ENCODE measurements at places on chromosomes 2 and 18.

DNA sequence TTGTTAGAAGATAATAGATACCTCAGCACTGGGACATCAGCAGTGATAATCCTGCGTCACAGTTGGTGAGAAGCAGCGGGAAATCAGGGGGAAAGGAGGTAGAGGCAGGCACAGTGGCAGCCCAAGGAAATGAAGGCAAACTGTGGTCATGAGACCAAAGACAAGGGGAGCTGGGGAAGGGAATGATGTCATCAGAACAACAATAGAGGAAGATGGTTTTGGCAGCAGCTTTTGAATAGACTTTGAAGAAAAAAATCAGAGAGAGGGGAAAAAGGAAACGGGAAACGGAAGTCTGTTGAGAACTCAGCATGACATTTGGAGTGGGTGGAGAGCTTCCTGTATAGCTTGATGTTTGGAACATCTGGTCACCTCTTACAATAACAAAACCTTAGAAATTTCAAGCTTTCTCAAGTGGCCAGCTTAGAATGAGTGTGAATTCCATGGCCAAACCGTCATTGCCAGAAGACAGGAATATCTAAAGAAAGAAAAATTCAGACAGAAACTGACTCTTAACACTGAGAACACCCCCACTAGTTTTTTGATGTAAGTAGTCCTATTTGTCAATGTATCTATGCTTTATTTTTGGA lies 18.4 kb upstream of the YES1 start:
- no peak for DNase-seq

- no peak for DNase-seq
Measured at GRCh38 chr2:10891848-10892247, 19.9 kb upstream of the KCNF1 start.

- no peak for DNase-seq
Measured at GRCh38 chr2:151907286-151908203, 79.3 kb upstream of the ARL5A start.

DNA sequence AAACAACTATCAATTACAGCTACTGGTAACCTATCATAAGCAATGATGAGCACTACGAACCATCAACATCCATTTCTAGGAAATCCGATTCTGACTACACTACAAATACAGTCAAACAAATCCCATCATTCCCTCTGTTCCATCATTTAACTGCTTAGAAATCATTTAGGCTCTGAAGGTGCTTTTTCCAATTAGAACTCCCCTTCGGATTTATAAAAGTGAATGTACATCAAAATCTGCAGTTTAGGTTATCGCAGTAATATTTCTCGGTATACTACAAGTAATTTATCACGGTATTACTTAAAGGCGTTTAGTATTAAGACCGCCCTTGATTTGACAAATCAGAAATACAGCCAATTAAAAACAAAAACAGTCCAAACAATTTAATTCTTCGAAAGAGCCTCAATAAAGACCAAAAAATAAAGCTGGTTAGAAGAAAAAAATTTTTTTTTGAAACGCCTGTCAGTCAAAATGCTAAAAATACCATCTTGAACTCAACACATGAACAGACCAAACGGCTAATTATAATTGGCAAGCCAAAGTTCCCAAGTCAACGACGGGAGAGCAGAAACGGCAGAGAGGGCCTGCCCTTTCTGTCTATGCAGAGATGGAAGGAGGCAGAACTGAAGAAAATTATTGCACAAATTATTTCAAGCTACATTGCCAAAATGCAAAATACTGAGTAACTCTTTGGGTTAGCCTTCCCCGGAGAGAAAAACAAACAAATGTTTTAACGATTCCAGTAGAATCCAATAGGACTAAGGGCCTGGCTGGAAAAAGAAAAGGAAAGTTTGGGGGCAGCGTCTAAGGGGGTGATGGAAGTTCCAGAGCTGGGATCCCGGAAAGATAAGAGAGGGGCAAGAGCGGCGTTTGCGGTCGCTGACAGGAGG lies 1.2 kb downstream of the VPS54 start:
- no peak for DNase-seq

DNA sequence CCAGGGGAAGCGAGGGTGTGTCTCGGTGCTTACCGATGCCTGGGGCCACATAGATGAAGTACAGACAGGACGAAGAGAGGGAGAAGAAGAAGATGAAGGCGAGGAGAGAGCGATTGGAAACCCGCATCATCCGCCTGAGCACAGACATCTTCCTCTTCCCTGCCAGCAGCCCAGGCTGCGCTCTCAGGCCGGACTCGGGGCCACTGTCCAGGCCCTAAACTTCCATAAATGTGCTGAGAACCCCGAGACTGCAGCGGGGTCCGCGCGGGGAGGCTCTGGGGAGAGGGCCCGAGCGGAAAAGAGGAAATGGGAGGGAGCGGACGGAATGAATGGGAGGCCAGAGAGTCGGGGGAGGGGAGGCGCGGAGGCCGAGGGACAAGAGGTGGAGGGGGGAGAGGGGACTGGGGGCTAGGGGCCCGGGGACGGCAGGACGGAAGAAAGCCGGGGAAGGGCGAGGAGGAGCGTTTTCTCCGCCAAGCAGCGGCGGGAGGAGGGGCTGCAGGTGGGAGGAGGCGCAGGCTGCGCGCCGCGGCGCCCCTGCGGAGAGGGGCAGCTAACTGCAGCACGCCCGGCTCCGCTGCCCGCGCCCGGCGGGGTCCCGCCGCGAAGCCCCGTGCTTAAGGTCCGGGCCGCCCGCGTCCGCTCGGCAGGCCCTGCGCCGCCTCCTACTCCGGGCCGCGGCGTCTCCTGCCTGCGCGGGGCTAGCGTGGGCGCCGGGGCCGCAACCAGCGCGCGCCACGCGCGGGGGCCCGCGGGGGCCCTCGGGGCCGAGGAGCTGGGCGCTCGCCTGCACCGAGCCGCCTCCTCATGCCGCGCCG lies at the start of gene B4GALT6:
TSS of gene B4GALT6 (minus strand) at position 303 of the 818 bp plus-strand sequence. CDS start at position 148, 155 bp downstream.
- no peak for DNase-seq

GRCh38 chr2:118403658-118404451 lies 315.6 kb downstream of the INSIG2 start:
- no peak for DNase-seq

GRCh38 chr18:59631583-59632181 lies 65.5 kb downstream of the CCBE1 start:
- no peak for DNase-seq

GRCh38 chr2:26052740-26053139 lies 18.9 kb downstream of the RAB10 start:
- DNase-seq: no peak

- DNase-seq: no peak
Measured at GRCh38 chr2:70214953-70215549, 24.2 kb upstream of the C2orf42 start.

GRCh38 chr2:220002699-220003098 lies 375.3 kb downstream of the SLC4A3 start:
- DNase-seq: no peak

DNA sequence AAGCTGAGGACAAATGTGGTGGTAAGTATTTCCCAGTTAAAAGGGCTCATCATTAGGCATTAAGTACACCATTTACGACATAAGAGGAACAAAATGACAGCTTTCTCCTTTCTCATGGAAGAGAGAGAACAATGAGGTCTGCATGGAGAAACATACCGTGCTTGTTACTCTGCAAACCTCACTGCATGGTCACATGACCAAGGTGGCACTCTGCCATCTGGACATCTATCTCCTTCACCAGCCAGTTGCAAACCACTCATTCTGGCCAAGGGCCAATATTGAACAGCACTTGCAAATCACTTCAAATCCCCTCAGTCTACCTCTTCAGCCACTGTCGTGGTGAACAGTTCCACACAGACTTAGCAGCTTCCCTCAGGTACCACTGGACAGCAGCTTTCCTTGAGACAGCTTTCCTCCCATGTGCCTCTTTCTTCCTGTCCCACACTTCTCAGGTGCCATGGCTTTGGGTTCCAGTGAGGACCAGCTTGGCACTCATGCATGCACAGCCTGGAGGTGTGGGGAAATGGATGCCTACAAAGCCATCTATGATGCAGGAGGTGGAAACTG lies 29.5 kb upstream of the DPP4 start:
- no peak for DNase-seq

DNA sequence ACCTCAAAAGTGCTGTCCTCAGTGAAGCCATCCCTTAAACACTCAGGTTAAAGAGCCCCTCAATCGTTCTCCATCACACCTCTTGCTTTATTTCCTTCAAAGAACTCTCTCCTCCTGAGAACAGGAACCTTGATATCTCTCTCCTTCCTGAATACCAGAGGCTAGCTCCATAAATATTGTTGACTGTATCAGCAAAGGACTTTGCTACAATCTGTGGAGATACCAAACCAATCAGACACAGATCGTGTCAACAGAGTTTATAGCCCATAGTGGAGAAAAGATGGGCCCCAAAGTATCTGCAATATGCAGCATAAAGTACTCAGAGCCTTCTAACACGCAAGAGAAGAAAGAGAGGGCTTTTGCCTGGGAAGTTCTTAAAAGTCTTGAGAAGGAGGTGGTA lies 36.4 kb downstream of the PLEKHM3 start:
- no peak for DNase-seq

DNA sequence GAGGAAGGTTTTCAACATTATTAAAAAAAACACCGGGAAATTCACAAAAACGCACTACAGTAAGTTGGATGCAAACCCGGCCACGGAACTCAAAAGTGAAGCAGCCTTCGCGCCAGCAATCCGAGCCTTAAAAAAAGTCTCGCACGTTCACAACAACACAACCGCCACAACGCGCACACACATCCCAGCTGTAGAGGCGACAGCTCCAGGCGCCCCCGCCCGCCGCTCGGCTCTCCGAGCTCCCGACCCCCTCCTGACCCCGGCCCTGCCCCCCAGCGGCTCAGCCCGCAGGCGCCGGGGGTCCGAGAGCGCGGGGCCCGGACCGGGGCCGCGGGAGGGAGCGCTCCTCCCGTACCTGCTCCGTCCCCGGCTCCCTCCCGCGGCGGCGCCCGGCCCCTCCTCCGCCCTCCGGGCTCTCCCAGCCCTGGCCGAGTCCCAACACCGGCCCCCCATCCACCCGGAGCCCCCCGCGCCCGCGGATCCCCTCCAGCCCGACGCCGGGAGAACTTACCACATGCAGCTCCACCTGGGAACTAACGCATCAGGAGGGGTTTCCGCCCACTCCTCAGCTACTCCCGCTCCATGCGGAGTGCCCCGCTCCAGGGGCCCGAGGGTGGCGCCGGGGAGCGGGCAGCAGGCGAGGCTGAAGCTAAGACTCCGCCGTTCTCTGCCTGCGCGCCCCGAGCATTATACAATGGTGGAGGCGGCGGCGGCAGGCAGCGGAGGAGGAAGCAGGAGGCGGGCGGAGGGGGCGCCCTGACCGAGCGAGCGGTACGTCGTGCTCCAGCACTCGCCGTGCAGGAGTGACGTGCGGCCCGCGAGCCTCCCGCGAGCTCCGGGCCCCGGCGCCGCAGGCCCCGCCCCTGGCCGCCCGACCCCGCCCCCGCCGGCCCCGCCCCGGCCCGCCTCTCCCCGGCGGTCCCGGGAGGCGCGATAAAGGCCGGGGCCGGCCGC lies at the start of gene SERTAD2:
TSS of gene SERTAD2 (minus strand) at position 805 of the 954 bp plus-strand sequence. CDS start 17,042 bp downstream, outside the sequence.
- peak; percentile 78 for DNase-seq

DNA sequence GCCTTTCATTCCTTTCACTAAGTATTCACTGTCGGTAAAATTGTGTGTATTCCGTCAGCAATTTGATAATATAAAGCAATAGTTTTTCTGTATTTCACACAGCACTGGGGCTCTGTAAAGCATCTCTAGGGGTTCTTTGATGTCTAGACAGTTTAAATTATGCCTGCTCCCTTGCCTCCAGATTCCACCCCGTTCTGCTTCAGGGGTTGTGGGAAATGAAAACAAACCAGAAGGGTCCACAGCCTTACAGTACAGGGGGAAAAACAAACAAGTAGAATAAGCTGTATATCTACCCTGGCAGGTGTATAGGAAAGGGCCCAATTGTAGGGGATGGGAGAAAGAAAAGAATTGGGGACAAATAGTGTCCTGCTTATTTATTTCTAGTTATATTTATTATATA lies 63.1 kb downstream of the ASXL3 start:
- DNase-seq: no peak

DNA sequence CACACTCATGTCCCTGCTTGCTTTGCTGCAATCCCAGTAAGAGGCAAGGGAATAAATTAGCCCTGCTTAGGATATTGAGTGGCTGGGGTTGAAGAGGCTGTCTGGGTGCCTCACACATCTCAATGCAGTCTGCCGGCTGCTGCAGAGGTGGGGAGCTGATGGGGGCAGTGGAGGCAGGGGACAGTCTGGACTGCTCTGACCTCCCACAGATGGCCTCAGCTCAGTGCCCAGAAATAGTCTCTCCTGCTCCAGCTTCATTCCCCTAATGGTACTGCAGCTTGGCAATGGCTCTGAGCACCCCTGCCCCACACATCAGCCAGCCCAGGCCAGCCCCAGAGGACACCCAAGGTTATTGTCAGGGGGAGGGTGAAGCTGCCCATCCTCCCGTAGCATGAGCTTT lies 21.5 kb upstream of the TNS1 start:
- no peak for DNase-seq

DNA sequence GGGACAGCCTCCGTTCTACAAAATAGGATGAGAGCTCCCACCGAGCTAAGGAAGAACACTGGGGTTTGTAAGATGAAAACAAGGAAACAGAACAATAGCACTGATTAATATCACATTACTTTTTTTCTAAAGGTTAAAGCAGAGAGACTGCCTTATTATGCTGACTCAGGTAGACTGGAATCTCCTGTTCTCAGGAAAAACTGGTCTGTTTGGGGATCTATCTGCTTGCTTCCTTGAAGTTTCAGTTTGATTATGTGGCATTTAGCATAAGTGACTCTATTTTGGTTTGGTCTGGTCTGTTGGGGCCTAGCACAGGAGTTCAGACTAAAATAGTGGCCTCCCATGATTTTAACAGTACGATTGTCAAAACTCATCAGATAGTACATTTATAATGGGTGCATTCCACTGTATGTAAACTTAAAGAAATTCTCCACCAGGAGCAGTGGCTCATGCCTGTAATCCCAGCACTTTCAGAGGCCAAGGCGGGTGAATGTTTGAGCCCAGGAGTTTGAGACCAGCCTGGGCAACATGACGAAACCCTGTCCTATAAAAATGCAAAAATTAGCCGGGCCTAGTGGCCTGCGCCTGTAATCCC lies 64.1 kb upstream of the NDUFV2 start:
- DNase-seq: no peak

GRCh38 chr2:109125593-109126500 lies 3.2 kb upstream of the SH3RF3 start:
- DNase-seq: no peak

DNA sequence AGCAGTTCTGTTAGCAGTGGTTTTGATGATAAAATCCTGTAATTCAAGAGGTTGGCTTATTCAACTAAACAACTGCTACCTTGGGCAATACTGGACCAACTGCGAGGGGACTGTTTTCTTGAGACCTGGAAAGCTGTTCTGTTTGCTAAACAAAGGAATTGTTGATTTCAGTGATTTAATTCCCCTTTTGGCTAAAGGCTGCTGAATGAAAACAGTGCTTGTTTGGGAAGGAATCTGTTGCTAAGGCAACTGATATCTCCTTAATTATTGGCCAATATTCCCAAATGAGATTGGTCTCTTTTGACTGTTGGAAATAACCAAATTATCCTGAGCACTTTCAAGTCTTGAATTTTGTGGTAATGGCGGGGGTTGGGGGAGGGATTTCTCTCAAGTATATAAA lies 136.8 kb downstream of the CAMKMT start:
- no peak for DNase-seq

- DNase-seq: no peak
Measured at GRCh38 chr18:45335282-45336043, 279.8 kb upstream of the SLC14A2 start.

Data from activated T-helper 9 cell treated with anti-CD3 and anti-CD28 coated beads, Interleukin-2, amount 50 U/mL, for 16 hours (primary cell).